ENCODE measurements at places on chromosomes 6 and 20.

DNA sequence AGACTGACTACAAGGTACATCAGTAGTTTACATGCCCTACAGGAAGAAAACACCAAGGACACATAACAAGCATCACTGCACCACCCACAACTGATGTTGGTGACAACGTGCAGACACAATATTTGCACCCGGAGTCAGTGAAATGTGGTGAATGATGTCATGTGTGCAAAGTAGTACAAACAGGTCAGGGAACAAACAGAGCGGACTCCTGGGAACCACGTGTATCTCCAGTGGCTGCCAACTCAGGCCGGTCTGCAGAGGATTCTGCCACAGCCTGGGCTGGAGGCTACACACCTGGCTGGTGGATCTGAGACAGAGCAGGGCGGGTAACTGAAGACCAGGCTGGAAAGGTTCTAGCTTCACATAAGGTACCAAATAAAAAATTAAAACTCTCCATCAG, 28.2 kb upstream of the RPS6KA2 start:
- no peak for DNase-seq

- DNase-seq = no peak
These were observed 9.2 kb upstream of the HLA-DOB start for GRCh38 chr6:32825966-32826365.

DNA sequence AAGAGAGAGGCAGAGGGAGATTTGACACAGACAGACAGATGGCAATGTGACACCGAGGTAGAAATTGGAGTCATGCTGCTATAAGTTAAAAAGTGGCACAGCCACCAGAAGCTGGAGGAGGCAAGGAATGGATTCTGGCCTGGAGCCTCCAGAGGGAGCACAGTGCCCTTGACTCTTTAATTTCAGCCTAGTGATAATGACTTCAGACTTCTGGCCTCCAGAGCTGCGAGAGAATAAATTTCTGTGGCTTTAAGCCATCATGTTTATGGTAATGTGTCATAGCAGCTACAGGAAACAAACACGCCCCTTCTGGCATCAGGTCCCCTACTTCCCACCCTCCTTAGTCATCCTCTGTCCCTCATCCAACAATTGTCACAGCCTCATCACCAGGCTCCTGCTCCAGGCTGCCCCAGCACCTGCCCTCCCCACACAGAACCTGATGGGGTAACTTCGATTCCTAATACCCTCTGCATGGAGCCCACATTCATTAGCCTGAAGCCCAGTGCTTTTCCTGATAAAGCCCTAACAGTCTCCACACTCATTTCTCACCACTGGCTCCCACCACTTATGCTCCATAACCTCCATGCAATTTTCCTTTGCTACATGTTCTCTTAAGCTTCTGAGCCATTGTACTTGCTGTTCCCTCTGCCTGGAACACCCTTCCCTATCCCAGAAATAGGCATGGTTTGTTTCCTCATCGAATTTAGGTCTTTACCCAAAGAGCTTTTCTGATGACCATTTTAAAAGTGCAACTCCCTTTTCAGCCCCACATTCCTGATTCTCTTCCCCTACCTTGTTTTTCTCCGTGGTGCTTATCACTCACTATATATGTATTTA, 69.7 kb upstream of the TOX2 start:
- DNase-seq = no peak

GRCh38 chr20:46027245-46027853, 1.7 kb upstream of the SLC12A5 start:
- no peak for DNase-seq

DNA sequence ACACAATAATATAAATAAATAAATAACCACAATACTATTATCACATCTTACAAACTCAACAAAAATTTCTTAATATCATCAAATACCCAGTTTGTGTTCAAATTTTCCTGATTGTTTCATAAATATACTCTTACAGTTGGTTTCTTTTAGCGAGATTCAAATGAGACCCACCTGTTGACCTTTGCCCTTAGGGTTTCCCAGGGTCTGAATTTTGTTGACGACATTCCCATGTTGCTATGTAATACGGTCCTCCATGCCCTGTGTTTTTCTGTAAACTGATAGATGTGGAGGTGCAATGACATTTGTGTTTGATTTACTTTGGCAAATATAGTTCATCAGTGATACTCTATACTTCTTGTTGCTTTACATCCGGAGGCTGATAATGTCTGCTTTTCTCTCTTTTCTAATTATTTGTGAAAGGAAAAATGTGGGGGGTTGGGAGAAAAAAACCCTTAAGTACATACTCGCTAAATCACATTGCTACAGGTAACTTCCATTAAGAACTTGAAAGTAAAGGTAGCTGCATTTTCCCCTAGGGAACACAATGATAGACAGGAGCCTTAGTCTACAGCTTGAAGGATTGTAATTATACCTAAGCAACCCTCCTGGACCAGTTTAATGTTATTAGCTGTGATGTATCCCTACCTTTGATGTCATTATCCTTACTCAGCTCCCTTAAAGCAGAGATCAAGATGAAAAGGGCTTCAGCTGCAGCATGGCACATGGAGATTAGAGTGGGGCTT, 6.6 kb downstream of the MOG start:
- DNase-seq = no peak

DNA sequence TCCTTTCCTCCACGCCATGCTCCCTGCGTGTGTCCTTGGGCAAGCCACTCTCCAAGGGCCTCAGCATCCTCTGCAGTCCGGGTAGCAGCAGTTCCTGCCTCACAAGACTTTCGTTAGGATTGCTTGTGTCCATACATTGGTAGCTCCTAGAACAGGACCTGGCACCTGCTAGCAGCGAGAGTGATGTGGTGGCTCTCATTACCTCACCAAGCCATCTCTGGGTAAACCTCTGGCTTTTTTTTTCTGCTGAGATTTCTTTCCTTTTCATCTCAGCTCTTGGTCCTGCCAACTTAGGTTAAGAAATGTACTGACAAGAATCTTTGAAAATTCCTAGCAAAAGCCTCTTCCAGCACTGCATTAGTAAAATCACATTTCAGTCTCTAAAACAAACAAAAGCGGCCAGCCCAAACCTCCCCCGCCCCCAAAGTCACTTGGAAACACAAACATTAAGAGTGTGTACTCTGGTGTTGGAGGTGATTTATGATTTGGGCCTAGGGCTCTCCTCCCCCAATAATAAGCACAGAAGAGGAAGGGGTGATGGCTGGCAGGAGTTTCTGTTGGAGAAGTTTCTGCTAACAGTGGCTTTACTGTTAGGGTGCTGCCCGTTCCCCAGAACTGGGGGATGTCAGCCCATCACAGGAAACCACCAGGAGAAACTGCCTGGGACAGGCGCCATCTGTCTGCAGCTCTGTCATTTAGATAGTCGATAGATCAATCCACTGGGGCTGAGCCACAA, 199.2 kb downstream of the CD83 start:
- DNase-seq = no peak

DNA sequence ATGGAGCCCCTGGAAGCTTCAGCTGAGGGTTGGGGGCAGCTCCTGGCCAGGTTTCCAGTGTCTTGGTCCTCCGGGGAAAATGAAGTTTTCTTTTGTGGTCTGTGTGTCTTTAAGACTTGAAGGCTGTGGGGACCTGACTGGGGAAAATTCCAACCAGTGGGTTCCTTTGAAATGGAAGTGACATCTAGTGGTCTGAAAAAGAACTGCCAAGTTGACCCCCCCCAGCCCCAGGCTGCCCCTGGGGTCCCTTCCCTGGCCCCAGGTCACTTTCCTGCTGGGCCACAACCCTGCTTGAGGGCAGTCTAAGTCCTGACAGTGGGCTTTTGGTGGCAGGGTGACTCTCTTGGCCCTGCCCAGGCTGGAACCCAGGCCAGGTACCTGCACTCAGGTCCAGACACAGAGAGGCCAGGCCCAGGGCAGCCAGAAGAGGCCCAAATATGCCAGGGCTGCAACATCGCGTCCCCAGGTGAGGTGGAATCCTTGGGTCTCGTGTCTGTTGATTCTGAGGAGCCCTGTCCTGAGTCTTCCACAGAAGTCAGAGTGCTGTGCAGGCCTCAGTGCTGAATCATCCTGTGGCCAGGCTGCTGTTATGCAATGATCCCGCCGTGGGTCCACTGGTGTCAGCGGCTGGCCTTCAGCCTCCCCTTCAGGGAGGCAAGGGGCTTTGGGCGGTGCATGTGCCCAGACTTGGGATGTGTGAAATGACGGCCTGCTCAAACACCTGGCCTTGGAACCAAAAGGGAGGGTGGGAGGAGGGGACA, 68.4 kb downstream of the VEGFA start:
- DNase-seq = no peak

DNA sequence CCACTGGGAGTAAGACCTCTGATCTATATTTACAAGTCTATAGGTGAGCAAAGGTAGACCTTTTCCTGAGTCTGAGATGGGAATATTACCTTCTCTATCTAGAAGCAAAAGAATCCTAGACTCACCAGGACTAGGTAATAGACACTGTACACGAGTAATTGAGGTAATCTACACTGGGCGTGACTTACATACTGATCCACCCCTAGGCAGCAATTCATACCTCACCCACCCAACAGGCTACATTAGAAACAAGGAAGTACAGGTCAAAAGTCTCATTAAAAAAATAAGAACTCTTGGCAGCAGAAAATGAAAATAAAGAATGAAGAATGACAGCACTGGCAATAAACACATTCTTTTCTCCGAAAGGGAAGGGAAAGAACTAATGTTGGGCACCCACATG, 7.6 kb downstream of the CSNK2A1 start:
- no peak for DNase-seq

GRCh38 chr6:17417817-17418216, 24.4 kb downstream of the CAP2 start:
- DNase-seq = no peak

DNA sequence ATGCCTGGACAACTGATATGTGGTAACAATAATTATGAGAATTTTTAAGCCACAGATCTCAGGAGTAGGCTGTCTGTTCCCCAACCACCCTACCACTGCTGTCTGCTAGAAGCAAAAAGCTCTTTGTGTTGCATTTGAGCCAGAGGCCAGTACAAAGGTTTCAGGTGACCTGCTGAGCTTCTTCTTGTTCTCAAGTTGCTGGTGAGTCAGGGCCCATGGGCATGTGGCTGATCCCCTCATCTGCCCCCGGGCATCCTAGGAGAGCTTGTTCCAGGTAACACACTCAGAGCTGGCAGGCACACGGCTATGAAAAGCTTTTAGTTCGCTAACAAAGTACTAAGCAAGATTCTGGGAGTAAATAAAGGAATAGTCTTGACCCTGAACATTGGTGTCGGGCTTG, 285.3 kb downstream of the CDC5L start:
- no peak for DNase-seq

- DNase-seq = no peak
These were observed 4.4 kb downstream of the RREB1 start for GRCh38 chr6:7112171-7112570.

DNA sequence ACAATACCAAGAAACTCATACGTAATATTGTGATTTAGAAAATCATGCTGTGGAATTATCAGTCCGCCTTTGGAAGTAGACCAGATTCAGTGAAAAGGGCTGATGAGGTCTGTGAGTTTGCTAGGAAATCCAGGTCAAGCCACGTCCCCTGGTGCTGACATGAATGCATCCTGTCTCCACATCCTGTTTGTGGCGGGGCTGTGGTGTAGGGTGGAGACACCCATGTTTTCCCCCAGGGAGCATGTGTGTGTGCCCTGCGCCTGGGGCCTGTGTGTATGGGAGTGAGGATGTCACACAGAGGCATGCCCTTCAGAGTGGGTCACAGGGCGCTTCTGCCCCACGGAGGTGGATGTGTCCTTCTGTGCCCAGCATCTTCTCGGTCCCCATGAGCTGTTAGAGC, 109.1 kb downstream of the SASH1 start:
- no peak for DNase-seq

DNA sequence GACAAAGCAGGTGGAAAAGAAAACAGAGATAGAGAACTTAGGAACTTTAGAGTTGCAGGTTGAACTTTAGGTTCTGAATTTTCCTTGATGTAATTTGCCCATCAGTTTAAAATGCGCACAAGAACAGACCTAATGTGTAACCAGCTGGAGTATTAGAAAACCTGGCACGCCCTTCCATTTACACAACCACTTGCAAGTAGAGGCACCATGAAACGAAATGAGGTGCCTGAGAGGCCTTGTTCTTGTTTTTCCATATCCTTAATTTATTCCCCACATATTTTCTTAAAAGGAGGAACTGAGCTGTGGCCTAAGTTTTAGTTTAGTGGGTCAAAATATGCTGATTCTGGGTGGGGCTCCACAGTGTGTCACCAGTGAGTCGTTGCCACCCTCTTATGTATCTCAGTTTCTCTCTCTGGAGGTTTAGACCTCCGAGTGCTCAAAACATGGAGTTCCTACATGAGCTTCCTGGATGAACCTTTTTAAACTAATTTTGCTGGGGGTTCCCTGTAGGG, 17.2 kb upstream of the IL22RA2 start:
- DNase-seq = no peak

DNA sequence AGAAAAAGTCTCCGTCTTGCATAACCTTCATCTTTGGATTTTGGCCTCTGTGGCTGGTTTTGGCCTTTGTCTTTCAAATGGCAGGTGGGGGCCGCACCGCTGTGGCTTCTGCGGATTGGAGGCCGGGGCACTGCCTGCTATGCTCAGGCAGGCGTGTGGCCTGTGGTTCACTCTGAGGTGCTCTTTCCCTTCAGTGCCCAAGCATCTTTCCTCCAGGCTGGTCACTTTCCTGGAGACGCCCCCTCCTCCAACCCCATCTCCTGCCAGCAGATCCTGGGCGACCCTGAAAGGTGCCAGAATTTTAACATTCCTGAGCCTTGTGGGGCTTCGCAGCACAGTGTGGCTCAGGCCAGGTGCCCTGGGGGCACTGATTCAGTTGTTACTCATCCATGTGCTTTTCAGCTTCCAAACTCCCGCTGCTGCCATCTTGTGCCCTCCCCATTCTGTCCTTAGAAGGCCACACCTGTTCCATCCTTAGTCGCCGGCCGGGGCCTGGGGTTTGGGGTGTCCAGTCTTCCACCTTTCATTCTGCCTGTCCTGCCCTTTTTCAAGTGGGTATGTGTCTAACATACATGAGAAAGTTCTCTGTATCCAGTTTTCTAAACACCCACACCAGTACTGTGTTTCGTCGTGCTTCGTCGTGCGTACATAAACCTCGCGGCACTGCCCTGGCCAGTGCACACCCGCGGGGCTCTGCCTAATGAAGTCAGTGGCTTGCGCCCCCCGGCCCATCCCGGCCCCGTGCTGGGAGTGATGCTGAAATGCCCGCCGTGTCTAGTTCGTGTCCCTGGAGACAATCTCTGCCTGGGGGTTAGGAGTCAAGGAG, 12.1 kb downstream of the SS18L1 start:
- no peak for DNase-seq

DNA sequence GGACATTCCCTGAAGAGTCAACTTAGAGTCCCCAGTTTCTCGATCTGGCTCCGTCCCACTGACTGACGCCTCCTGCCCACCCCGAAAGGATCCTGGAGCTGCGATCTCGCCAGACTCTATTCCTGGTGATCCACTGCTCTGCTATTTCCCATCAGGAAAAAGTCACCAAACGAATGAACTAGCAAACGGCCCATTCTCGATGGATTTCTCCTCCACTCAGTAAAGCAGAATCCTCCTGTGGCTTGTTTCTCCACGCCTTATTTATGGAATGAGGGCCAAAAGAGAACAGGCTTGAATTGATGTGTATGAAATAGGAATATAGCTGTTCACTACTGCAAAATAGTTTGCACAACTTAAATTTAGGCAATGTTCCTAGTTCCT, 5.4 kb downstream of the NKX2-4 start:
- DNase-seq = no peak
